ENCODE measurements at places on chromosomes 3 and 15.

DNA sequence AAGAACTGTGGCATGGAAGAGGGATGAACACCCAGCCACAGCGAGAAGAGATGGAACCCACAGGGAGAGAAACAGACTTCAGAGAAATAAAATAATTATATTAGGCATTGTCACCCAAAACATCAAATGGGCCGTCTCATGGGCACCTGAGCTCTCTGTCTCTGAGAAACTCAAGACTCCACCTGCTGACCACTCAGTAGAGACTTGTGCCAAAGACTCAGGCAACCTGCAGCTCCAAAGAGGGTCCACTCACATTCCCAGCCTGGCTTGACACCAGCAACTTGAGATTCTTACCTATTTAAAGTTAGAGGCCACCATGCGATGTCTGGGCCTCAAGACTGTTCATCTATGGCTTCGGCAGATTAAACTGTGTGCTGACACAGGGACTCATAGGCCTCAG lies 12.0 kb downstream of the SEMA5B start:
- DNase-seq: no peak

GRCh38 chr3:69200384-69201068 lies 78.1 kb upstream of the LMOD3 start:
- no peak for DNase-seq

DNA sequence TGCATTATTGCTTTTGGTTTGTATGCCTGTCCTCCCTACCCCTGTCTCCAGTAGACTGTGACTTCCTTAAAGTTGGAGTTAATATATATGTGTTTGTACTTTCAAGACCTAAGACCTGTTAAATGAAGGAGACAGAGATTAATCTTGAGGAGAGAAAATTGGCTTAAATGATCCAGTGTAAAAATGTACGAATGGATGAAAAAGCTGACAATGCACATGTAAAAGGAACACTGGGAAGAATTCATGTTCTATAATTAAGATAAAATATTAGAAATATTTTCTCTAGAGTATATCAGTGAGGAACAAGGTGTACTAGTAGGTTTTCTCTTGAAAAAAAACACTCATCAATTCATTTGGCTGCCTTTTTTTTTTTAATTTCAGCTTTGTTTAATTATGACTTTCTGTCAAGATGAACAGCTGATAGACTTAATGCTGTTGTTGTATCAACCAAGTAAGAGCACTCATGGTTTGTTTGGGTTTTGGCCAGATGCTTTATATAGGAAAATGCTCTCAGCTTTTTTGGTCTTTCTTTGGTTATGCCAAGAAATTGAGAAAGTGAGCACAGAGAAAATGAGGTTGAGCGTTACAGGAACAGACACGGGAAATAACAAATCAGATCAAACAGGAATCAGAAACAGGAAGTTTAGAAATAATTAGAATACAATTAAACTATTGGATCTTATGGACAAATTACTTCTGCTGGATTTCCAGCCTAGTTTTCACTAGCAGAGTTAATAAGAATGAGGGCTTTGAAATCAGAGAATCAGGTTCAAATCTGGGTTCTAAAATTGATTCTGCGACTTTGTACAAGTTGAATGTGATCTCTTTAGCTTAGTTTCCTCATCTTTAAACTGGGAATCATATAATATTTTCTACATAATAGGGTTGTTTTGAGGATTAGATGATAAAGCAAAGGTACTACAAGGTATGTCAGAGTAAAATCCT lies 38.3 kb upstream of the AADAC start:
- DNase-seq: no peak

DNA sequence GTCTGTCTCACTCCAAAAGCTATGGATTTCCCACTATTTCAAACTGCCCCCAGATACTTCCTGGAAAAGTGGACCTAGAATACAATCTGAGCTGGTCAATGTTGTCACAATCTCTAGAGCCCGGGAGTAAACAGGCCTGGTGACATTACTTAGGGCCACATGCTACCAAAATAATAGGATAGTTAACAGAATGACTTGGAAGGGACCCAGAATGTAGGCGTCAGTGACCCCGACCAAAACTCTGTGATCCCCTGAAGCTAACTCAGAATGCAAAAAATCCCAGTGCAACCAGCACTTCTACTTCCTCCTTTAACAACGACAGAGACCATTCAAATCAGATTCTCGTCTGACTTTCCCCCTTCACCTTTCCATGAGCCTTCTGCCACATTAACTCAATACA lies 51.5 kb upstream of the CDV3 start:
- DNase-seq: no peak

GRCh38 chr3:143163562-143164100 lies 44.1 kb downstream of the CHST2 start:
- no peak for DNase-seq

GRCh38 chr15:69417581-69417980 lies 3.4 kb downstream of the KIF23 start:
- DNase-seq: no peak

DNA sequence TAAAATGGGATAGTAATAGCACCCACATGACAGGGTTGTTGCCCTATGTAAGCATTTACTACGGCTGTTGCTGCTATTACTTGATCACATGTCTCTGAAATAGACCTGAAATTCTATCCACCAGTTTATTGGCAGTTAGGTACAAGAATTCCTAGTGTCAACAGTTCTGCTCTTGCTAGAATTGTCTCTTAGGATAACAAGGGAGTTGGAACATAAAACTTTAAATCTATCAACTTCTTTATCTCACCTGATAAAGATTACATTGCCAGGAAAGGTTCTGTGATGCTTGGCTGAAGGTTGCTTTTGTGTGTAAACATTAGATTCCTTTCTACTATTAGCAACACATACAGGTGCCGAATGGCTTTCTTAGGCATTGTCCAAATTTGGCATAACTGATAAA lies 38.7 kb downstream of the ATP13A4 start:
- no peak for DNase-seq

GRCh38 chr3:107767897-107768605 lies 245.3 kb downstream of the BBX start:
- no peak for DNase-seq

DNA sequence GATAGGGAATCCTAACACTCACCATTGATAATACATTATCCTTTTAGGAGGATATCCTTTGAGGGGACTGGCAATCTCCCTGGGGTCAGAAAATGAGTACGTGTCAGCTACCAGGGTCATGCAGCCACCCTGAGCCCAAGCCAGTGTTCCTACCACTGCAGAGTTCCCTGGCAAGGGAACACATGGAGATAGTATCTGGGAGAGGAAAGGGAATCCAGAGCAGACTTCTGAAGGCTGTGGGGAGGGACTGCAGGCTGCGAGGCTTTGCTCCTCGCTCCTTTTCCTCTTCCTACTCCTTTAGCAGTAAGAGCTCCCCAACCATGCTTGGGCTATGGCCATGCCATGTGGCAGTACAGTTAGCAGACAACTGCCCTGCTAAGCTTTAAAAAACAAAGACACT lies 62.9 kb upstream of the TJP1 start:
- DNase-seq: no peak

- no peak for DNase-seq
Observed at GRCh38 chr15:43881245-43881644, 54.4 kb downstream of the WDR76 start.

- no peak for DNase-seq
Observed at GRCh38 chr3:122030381-122031122, 8.5 kb upstream of the ILDR1 start.

DNA sequence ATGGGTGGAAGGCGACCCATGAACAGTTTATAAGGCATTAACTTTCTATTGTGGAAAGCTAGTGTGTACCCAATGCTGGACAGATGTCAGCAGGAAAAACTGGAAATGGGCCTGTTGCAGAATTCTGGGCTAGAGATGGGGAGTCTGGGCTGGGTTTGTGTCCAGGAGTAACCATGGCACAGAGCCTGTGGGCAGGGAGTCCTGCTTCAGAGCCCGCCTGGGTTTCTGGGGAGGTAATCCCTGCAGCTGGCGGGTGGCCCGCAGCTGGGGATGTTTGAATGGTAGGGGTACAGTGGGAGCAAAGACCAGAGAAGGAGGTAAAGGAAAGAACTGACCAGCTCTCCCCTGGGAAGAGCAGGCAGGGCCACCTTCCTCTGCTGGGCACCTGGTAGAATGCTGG lies 25.7 kb downstream of the ACAA1 start:
- no peak for DNase-seq

DNA sequence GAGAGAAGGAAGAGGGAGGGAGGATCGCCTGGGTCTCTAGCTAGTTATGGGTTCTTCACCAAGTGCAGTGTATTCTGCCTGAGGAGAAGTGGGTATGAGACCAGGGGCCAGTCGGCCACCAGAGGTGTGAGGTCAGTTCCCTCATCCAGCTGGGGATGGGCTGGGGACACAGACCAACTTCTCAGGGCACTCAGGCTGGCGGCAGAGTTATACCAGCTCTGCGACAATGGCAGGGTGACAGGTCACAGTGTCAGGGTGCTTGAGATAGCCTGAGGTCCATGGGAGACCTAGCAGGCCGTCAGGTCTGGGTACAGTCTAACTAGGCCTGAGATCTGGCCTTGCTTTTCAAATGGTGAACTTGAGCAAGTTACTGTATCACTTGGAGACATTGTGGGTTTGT lies 31.4 kb upstream of the PLXNA1 start:
- DNase-seq: no peak

GRCh38 chr15:67176195-67176971 lies 78.1 kb downstream of the AAGAB start:
- no peak for DNase-seq

DNA sequence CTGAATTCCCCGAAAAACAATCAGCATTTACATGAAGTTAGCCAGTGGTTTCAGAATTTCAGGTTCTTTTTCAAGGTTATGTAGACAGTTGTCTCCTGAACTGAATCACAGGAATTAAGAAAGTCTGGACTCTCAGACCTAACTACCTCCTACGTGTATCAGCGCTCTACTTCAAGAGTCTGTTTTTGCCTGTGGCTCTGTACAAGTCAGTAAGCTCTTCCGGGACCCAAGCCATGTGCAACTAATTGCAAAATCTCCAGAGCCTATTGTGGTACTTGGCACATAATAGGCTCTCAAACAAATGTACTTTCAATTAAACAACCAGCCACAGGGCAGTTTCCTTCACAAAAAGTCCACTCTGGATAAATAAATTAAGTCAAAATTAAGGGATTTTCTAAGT lies 414.2 kb downstream of the PDCD6IP start:
- DNase-seq: no peak

GRCh38 chr3:15535732-15536131 lies 14.2 kb upstream of the COLQ start:
- no peak for DNase-seq

GRCh38 chr3:5690490-5690889 lies 503.0 kb downstream of the EDEM1 start:
- no peak for DNase-seq

GRCh38 chr15:40242213-40242599 lies 3.3 kb downstream of the PAK6 start:
- no peak for DNase-seq

DNA sequence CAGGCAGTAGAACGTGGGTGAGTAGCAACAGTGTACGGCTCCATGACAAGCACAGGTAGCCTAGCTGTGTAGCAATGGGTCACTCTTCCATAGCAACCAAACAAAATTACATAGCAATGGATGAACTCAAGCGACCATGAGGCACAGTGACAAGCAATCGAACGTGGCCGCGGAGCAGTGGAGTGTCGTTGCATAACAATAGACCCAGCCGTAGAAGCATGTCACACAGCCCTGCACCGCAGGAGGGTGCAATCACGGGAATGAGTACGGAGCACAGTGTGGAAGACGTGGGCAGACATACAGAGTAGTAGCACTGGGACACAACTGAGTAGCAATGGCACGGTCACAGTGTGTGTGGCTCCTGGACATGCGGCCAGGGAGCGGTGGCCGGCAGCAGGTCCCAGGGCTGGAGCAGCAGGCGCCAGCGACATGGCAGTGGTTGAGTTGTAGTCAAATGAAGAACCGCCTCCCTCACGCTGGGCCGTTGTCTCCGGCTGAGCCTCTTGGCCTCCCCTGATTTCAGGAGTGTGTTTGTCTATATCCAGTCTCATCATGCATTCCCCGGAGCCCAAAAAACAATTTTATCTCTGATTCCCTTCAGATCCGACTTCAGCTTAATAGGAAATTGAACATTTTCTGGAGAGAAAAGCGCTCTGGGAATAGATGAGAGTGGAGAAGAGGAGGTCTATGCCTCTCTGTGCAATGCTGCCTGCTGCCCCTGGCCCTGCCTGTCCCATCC lies 64.1 kb downstream of the CCDC33 start:
- DNase-seq: no peak

- no peak for DNase-seq
Observed at GRCh38 chr3:9912294-9912935, 4.5 kb upstream of the IL17RC start.

DNA sequence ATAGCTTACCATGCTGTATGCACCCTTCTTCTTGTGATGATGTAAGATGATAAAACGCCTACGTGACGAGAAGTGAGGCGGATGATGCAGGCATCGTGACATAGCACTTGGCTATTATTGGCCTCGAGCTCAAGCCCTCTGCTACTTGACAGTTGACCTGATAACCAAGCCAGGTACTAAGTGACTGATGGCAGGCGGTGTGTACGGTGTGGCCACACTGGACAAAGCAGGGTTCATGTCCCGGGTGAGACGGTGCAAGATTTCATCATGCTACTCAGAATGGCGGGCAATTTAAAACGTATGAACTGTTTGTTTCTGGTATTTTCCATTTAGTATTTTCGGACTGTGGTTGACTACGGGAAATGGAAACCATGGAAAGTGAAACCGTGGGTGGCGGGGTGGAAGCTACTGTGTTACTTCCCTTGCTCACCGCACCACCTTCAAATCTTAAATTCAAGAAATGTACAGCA lies 57.7 kb downstream of the SLC12A8 start:
- no peak for DNase-seq

GRCh38 chr3:15403495-15403894 lies 23.8 kb downstream of the METTL6 start:
- no peak for DNase-seq

DNA sequence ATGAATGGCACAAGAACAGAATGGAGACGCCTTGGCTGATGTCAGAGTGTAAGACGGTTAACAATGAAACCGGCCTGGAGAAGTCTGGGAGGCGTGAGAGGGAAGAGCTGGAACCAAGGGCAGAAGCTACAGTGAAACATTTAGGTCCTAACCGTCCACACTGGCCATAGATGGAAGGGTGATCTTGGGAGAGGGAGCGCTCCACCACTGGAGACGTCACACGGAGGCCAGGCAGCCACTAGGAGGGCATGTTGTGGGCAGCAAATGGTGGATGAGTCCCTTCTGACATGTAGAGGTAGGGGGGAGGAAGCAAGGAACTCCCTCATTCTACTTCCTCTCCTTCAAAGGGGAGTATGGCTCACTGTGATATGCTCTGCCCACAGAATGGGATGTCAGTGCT lies 23.8 kb downstream of the FEM1B start:
- no peak for DNase-seq

GRCh38 chr15:77470235-77470634 lies 49.5 kb downstream of the HMG20A start:
- no peak for DNase-seq

- DNase-seq: no peak
Observed at GRCh38 chr3:195209083-195209846, 61.7 kb downstream of the XXYLT1 start.

- DNase-seq: no peak
Observed at GRCh38 chr3:177058648-177059047, 138.6 kb downstream of the TBL1XR1 start.

GRCh38 chr3:129282727-129283327 lies 4.2 kb downstream of the HMCES start:
- DNase-seq: no peak
